Left lung (tissue), 14 donors: ENCODE measurements at places on chromosomes 3 and 15.

GRCh38 chr3:135887220-135887619 is 78.3 kb upstream of the PPP2R3A start:
- no peak for DNase-seq

DNA sequence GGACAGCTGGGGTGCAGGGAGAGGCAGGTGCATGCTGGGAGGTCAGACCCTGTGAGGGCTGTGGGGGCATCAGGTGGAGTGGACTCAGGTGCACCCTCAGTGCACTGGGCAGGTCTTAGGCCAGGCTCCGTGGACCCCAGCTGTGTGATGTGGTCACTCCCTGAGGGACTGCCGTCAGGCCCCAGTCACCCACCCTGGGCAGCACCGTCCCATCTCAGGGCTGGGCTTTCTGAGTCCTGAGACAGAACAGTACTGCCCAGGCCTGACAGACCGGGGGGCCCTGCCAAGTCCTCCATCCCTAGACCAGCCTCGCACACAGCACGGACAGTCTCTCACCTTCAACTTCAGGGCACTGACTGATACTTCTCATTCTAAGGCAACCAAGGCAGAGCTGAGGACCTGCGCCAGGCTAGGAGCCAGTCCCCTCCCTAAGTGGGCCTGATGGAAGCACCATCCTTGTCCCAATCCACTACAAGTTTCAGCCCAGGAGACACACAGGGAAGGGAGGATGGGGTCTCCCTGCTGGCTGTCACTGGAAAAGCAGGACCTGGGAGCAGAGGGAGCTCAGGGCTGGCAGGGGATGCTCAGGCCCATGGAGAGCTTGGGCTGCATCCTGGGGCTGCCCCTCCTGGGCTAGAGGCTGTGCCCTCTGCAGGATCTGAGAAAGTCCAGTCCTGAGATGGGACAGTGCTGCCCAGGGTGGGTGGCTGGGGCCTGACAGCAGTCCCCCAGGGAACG is 86.3 kb downstream of the LMLN start:
- DNase-seq = no peak

GRCh38 chr15:66997212-66997611 is 68.2 kb upstream of the SMAD3 start:
- no peak for DNase-seq

DNA sequence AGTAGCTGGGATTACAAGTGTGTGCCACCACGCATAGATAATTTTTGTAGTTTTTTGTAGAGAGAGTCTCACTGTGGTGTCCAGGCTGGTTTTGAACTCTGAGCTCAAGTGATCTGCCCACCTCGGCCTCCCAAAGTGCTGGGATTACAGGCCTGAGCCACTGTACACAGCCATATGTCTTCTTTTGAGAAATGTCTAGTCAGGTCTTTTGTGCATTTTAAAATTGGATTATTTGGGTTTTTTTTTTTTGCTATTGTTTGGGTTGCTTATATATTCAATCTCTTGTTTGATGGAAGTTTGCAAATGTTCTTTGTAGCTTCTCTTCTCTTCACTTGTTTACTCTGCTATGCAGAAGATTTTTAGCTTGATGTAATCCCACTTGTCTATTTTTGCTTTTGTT is 6.2 kb upstream of the ARPP19 start:
- no peak for DNase-seq

- no peak for DNase-seq
Measured at GRCh38 chr15:52858782-52859176, 68.6 kb upstream of the ONECUT1 start.

GRCh38 chr3:65636326-65636725 is 402.4 kb downstream of the MAGI1 start:
- no peak for DNase-seq

GRCh38 chr15:92324101-92324963 is 69.3 kb upstream of the ST8SIA2 start:
- DNase-seq = peak; percentile 80

DNA sequence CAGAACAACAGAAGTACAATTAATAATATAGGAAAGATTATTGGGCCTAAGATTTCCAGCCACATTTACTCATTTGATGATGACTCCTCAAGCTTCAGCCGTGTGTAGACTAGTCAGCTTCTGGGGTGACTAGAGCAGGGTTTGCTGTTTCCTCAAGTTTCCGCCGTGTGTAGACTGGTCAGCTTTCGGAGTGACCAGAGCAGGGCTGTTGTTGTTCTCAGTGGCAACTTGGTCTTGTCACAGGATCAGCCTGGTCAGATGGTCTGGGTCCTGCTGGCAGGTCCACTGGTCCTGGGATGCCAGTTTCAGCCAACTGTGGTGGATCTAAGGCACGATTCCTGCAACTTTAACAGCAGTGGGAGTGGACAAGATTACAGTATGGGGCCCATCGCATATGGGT is 21.8 kb upstream of the NOX5 start:
- no peak for DNase-seq

DNA sequence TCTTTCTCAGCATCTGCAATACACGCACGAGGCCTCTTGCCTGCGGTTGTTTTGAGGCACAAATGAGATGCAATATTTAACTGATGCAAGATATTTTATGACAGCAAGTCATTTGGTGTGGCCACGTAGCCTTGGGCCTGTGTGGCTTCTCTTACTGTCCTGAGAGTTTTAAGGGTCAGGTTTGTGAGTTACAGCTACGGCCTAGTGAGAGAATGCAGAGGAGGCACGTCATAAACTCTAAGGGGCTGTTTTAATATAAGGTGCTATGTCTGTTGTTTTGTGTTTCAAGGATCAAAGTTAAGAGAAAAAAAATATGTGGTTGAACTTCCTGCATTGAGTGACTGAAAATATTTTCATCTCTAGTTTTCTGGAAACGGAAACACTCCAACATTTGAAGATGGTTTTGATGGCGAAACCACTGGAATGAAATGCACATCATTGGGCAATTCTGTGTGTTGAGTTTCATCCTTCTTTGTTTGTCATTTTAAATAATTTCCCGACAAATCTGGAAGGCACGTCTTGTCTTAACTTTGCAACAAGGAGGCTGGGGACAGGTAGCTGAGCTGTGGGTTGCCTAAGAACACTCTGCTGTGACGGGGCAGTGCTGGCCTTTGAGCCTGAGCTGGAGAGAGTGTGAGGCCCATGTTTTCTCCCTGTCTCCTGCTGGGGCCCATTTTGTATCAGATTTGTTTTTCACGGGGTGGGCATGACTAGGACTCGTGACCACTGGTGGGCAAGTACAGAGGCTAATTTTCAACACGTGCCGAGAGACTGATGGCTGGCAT is 5.1 kb downstream of the APBA2 start:
- no peak for DNase-seq

DNA sequence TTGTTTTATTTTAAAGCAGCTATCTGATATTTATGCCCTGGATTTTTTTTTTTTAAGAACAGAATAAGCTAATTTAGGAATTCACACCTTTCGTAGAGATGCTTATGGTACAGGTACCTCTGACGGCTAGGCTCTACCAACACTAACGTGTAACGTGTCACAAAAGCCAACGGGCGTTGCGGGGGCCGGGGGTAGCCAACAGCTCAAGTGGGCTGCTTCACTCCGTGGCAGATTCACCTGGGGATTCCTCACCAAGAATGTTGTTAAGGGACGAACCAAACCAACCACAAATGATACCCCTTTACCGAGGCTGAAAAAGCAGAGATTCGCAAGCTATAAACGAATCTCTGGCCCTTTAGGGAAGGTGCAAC is 1.0 kb downstream of the TMCC1 start:
- no peak for DNase-seq

DNA sequence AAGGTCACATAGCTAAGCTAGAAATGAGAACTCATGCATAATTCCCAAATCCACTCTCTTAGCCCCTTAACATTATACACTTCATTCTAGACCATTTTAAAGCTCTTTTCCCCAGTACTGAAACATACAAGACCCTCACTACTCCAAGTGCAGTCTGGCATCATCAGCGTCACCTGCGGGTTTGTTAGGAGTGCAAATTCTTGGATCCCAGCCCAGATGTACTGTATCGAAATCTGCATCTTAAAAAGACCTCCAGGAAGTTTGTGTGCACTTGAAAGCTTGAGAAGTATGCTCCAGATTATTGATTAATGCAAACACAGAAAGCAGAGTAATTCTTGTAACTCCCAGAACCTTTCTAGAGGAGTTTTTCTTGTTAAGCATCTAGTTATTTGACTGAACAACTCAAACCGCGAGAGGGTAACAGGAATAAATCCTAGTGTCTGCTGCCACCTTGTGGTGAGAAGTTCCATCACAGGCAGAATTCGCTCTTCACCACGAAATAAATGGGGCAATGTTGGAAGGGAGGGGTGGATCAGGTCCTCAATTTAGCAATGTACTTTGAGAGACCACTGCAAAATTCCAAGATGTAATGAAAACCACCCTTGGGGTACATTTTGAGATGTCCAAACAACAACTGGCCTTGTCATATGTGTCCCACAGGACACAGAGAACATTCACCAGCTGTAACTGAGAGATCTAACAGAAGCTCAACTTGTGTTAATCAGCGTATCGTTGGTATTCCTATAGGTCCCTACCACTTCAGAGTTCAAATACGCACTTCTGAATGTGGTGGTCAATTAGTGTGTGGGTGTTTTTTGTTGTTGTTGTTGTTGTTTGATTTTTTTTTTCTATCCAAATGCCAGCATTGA is 583 bp upstream of the C3orf49 start:
- peak; percentile 60 for DNase-seq

DNA sequence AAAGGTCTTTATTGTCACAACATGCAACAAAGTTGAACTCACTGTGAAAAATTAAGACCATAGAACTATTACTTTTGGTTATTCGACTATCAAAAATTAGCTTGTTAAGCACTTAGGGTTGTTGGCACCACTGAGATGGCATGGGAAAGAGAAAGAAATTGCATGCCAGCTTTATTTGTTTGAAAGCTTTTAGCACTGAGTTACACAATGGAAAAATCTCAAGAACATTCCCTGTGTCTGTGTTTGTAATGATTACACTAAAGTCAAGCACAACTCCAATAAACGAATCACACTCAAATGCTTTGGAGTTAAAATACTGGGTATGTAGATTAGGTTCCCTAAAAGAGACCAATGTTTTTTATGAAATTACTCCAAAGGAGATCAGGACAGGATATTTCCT is 158.6 kb upstream of the COL8A1 start:
- DNase-seq = no peak

GRCh38 chr3:10189557-10190354 is 25.0 kb downstream of the IRAK2 start:
- no peak for DNase-seq

GRCh38 chr3:194189243-194189791 is 53.4 kb downstream of the HES1 start:
- no peak for DNase-seq

GRCh38 chr3:29747991-29748390 is 467.1 kb downstream of the RBMS3 start:
- no peak for DNase-seq

GRCh38 chr3:87834327-87834726 is 224.5 kb downstream of the CGGBP1 start:
- no peak for DNase-seq

- no peak for DNase-seq
Measured at GRCh38 chr15:33442449-33442848, 131.7 kb downstream of the RYR3 start.

DNA sequence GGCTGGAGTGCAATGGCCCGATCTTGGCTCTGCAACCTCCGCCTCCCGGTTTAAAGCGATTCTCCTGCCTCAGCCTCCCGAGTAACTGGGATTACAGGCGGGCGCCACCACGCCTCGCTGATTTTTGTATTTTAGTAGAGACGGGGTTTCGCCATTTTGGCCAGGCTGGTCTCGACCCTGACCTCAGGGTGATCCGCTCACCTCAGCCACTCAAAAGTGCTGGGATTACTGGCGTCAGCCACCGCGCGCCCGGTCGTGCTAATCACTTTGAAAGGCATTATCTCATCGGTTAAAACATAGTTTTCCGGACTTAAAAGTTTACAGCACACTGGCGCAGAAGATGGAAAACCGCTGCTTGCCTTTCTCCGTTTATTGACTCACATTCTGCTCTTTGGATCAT is 27.6 kb upstream of the MTHFS start:
- DNase-seq = no peak

DNA sequence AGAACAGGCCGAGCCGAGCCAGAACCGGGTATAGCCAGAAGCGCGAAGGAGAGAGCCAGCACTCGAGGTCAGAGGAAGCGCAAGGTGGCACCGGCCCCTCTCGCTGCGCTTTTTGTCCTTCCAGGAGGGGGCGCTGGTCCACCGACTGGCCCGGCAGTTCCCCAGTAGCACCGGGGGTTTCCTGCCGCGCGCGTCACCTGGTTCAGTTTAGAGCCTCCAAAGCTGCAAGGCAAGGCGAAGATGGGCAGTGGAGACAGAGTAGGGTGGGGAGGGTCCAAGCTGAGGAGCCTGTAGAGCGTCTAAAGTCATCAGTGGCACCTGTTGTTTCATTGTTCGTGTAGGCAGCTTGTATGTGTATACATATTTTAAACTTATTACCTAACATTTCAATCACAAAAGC is 7.6 kb upstream of the NR2E3 start:
- no peak for DNase-seq

GRCh38 chr3:134300520-134300919 is 49.9 kb upstream of the RYK start:
- no peak for DNase-seq

- DNase-seq = no peak
Measured at GRCh38 chr15:77148191-77148590, 77.3 kb upstream of the TSPAN3 start.

DNA sequence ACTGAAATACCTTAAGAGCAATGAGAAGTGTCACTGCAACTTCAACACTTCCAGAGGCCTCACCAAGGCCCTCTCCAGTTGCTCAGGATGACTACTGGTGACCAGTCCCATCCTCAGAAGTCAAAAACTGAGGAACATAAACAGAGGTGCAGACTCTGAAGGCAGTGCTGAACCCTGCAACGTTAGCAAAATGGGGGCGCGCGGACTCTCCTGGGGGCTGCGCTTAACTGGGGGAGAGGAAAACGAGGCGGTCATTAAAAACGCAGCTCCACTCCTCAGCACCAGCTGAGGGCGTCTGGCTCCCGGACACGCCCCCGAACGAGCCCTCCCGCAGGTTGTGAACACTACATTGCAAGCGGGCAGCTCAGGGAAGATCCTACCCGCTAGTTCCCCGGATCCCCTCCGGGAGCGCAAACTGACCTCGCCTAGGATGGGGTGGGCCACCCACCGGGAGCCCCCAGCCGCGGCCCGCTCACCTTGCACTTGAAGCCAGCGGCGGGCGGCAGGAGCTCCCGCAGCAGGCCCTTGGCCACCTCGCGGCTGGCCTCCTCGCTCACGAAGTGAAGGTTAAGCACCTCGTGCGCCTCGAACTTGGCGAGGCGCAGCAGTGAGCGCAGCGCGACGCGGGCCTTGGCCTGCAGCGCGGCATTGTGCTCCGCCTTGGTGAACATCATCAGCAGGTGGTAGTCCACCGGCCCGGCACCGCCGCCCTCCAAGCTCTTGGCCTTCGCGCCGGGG is 711 bp downstream of the XXYLT1 start:
- DNase-seq = no peak
